ENCODE measurements at places on chromosomes 13 and 19.

DNA sequence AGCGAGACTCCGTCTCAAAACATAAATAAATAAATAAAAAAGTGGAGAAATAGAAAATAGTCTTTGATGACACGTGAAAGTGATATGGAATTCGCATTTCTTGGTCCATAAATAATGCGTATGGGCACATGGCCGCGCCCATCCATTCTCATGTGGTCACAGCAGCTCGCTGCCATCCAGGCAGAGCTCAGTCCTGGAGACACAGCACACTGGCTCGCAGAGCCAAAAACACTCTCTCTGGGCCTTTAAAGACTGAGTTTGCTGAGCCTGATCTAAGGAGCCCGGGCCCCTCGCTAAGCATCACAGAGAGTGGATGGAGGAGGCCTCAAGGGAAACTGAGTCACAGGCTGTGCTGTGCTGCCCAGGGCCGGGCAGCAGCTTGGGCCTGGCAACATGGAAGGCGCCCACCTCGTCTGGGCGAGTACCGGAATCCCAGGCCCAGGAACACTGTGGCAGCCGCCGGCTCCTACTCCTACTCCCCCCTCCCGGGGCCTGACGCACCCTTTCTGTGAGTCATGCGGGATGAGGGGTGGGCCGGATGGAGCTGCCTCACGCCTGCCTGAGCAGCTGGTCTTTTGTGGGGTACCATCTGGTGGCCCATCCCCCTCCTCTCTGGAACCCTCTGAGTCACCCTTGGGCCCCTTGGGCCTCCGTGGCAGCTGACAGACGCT lies 28.9 kb upstream of the CACTIN start:
- no peak for DNase-seq

DNA sequence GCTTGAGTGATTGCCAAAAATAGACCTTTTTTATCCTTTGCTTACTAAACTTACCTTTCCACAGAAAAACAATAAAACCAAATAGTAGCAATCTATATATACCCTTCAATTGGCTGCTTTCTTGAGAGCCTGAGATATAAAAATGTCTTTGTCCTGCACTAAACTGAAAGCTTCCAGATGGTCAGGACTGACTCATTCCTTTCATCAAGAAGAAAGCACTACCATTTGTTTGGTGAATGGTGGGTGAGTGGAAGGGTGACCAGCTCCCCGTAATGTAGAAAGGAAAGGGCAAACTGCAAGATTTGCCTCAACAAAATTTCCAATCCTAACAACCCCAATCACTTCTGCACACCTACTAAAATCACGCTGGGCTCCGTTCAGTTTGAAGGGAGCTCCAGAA lies 67.8 kb downstream of the SACS start:
- DNase-seq, result no peak

- DNase-seq, result no peak
Measured at GRCh38 chr13:92954746-92955145, 271.9 kb upstream of the GPC6 start.

DNA sequence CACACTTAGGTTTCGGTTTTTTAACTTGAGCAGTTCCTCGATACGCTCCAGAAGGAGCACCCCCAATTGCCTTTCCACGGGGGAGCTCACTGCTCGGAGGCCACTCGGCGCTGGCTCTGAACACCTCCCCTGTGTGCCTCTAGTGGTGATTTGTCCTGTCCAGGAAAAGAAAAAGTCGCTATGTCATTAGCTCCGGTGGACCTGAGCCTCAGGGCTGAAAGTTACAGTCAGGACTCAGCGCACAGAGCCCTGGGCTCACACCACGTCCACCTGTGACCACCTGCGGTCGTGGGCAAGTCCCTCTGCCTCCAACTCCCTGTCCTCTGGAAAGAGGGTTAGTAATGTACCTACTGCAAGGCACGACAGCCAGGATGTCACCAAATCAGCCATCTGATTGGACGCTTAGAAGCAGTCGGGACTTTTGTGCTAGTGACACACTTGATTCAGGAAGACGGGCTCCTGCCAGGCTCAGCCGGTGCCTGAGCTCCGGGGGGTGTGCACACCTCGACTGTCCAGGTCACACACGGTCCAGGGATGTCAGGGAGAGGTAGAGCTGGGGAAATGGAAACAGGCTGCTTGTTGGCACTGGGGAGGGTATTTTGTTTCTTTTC lies 3.9 kb upstream of the TMPRSS9 start:
- no peak for DNase-seq

DNA sequence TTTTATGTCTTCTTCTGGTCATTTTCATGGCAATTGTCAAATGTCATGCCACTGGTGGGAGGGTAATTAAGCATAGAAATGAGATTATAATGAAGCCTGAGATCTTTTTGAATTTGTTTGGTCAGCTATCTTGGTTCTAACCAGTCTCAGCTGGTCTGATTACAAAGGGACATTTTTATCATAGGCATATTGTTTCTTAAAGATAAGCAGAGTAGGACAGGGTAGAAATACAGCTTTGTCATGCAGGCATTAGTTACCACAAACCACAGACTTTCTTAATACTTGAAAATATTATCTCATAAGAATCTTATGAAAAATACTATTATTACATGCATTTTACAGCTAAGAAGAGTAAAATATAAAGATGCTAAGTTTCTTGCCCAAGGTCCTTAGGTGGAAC lies 1761.5 kb downstream of the PCDH9 start:
- DNase-seq, result no peak

GRCh38 chr19:12330340-12330739 lies 3.1 kb downstream of the ZNF563 start:
- no peak for DNase-seq

GRCh38 chr19:50909240-50910070 lies 1.7 kb downstream of the KLK4 start:
- no peak for DNase-seq

- no peak for DNase-seq
Measured at GRCh38 chr19:35977446-35978222, 17.4 kb upstream of the SDHAF1 start.

DNA sequence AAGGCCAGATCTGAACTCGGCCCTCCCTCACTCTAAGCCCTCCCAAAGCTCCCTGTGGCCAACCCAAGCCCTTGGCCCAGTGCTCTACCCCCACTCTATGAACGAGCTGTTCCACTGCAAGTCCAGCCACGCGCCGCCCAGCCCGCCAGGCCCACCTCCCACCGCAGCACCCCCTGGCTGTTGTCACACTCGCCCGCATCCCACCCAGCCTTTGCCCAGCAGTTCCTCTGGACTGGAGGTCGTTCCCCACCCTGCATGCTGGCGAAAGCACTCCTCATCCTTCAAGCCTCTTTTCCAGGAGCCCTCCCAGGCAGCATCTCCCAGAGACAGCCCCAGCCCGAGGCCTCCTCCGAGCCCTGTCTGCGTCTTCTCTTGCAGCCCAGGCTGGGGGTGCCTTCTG lies 33.1 kb upstream of the ONECUT3 start:
- no peak for DNase-seq

GRCh38 chr19:46618670-46619231 lies 6.1 kb downstream of the PTGIR start:
- DNase-seq, result no peak

DNA sequence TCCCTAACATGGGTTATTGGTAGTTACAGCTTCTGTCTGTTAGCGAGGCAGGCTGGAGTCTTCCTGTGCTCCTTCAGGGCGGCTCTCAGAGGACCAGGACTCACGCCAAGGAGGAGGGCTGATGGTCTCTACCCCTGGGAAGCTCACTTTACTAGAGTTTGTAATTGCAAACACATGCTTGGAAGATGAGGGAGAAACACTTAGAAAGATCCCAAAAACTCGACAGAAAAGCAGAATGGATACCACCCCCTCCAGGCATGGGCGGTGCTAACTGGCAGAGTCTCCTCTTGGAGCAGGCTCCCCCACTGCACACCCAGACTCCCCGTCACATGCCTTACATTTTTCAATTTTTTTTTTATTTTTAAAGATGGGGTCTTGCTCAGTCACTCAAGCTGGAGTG lies 62.0 kb downstream of the PARP4 start:
- no peak for DNase-seq

GRCh38 chr13:106911627-106912026 lies 343.7 kb upstream of the ARGLU1 start:
- DNase-seq, result no peak

DNA sequence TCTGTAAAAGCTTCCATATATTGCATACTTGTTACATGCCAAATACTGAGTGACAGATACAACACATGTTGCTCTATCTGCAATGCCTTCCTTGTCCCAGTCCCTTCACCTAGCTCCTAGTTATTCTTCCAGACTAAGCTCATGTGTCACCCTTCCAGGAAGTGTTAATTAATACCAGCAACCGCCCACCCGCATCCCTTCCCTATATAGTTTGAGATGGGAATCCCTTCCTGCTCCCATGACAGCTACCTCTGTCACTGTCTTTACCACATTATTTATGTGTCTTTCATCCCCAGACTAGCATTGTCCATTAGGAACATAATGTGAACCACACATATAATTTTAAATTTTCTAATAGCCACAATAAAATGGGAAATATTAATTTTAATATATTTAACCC lies 49.5 kb upstream of the FRY start:
- no peak for DNase-seq

- no peak for DNase-seq
Measured at GRCh38 chr19:16263141-16263761, 61.4 kb upstream of the KLF2 start.

DNA sequence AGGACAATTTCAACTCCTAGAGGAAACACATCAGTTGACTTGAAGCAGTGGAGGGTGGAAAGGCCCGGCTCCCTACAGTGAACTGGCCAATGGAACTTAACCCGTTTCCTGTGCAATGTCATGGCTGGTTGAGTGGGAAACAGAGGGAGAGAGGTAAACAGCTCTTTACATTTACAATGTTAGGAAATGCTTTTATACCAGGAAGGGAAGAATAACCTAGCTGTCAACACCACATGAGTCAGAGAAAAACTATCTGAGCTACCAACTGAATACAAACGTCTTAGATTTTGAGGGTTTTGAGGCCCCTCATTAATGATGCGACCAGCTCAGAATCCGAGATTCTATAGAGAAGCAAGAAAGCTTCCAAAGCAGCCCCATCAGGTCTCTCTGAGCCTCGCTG lies 36.7 kb downstream of the CARD8 start:
- no peak for DNase-seq
